Muscle of leg (tissue), 16 donors: ENCODE measurements at places on chromosomes 2 and 18. TPM values are rescaled to one million over a fixed set of nuclear protein-coding genes. Genes with fewer than 3 reads are reported as not detected.

The IGFBP5 gene
- polyA plus RNA-seq: 518 TPM

The EFHD1 gene
- 33.0 TPM for polyA plus RNA-seq

The EGR4 gene
- polyA plus RNA-seq: 0.06 TPM

The CRYBA2 gene
- polyA plus RNA-seq: not detected

The C1QL2 gene
- polyA plus RNA-seq: not detected

The SULT1C4 gene
- 20.9 TPM for polyA plus RNA-seq

The FMNL2 gene
- polyA plus RNA-seq: 21.5 TPM

The ARHGAP28 gene
- polyA plus RNA-seq: 36.0 TPM

The CCDC68 gene
- polyA plus RNA-seq: 0.89 TPM

The ECEL1 gene
- 0.33 TPM for polyA plus RNA-seq

The ZNF396 gene
- polyA plus RNA-seq: 1.2 TPM

The GPR35 gene
- polyA plus RNA-seq: 0.95 TPM

The B3GNT7 gene
- 0.65 TPM for polyA plus RNA-seq

The KRTCAP3 gene
- 3.0 TPM for polyA plus RNA-seq

The CYS1 gene
- 16.8 TPM for polyA plus RNA-seq

The KATNAL2 gene
- polyA plus RNA-seq: 7.6 TPM

The FOXD4L1 gene
- polyA plus RNA-seq: 1.9 TPM

The GPN1 gene
- polyA plus RNA-seq: 32.6 TPM

The AP1S3 gene
- polyA plus RNA-seq: 0.35 TPM

The ACMSD gene
- 0.41 TPM for polyA plus RNA-seq

The CAPN14 gene
- 0.08 TPM for polyA plus RNA-seq

The FASTKD2 gene
- 21.7 TPM for polyA plus RNA-seq

The DOK6 gene
- polyA plus RNA-seq: 2.3 TPM

The UCN gene
- 1.3 TPM for polyA plus RNA-seq

The FHOD3 gene
- polyA plus RNA-seq: 31.0 TPM

The FTCDNL1 gene
- 1.9 TPM for polyA plus RNA-seq

The KCNG2 gene
- 0.64 TPM for polyA plus RNA-seq

The DPP4 gene
- polyA plus RNA-seq: 8.5 TPM

The GALNT13 gene
- polyA plus RNA-seq: 0.43 TPM

The PARD3B gene
- polyA plus RNA-seq: 6.5 TPM

The HOXD3 gene
- polyA plus RNA-seq: 0.91 TPM

The PRLH gene
- not detected for polyA plus RNA-seq
